ENCODE measurements at places on chromosomes 7 and 10.

DNA sequence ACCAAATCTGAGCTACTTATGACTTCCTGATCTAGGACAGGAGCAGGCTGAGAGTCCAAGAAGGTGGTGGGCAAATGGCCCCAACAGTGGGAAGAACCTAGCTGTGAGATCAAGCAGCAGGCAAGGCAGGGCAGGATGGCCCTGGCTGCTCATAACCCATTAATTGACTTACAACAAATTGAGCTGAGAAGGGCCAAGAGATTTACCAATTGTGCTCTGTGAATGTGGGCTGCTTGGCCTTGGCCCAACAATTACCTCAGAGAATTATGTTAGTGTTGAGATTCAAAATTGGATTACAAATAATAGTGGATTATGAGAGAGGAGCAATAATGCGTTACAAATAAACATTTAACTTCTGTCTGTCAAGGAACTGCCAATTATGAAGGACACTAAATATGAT lies 956.5 kb downstream of the KCNMA1 start:
- no peak for DNase-seq

DNA sequence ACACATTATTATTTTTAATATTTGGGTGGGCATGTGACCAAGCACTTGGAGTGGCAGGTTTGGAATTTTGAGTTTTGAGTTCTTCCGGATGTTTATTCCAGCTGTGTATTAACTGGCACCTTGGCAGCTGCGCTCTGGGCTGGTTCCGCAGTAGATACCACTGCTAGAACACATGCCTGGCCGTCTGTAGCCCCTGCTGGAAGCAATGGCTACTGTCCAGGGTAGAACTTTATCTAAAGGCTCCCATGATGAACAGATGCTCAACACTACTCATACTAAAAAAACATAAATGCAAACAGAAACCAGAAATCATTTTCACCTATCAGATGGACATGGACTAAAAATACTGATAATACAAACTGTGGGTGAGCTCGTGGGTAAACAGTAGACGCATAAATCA lies 19.4 kb upstream of the SH3PXD2A start:
- no peak for DNase-seq

DNA sequence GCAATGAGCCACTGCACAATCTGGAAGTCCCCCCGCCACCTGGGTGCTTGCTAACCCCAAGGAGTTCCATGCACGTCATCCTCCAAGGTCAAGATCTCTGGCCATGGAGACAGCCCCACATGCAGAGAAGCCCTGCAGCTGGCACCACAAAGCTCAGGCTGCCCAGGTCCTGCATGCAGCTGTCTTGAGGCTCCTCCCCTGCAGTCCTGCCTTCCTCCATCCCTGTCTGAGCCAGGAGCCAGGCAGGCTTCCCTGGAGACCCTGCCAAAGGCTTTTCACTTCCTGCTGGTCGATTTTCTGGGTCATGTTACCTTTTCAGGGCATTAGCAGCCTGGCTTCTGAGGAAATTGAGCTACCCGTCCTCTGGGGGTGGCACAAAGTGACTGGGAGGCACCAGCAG lies 12.5 kb upstream of the TMEM72 start:
- no peak for DNase-seq

- no peak for DNase-seq
These were observed 219.6 kb downstream of the KCNMA1 start for GRCh38 chr10:77417806-77418640.

- no peak for DNase-seq
These were observed 26.1 kb upstream of the FAM221A start for GRCh38 chr7:23653942-23654341.

GRCh38 chr10:16632996-16633395 lies 111.3 kb upstream of the C1QL3 start:
- DNase-seq, result no peak

GRCh38 chr7:35725280-35725680 lies 30.3 kb upstream of the HERPUD2 start:
- no peak for DNase-seq

- peak; percentile 64 for DNase-seq
These were observed at the start of gene CBX3 for GRCh38 chr7:26201247-26202018. Gene CBX3, plus strand, starts transcription at chr7:26201745. Its CDS starts 1,254 bp downstream, at chr7:26202999.

DNA sequence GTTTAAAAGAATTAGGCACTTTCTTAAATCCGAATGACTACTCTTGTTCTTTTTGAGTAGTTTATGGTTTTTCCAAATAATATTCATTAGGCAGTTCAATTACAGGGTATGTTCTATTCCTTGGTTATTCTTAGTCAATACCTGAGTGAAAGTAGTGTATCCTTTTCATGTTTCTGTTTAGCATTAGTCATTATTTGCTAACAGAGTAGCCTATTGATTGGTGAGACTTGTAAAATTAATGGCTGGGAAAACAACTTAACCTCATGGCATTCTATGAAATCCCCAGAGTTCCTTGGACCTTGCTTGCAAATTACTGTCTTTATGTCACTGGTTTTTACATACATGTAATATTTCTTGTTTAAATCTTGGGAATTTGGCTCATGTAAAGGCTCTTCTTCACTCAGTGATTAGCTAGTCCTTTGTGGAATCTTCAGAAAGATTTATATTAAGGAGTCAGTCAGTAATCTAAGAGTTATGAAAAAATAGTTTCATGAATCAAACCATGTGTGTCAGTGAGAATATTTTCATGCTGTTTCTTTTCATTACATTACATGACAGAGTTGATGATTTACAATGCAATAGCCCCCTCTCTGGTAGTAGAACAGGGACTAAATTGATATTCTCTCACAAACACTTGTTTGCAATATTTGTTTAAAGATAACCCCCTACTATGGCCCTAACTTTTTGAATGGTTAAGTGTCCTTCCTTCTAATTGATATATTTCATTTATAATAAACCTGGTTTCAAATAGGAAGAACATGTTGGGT lies 81.5 kb upstream of the LRRTM3 start:
- no peak for DNase-seq

GRCh38 chr10:44390585-44391072 lies 5.7 kb upstream of the CXCL12 start:
- no peak for DNase-seq

GRCh38 chr7:96959135-96959534 lies 46.2 kb upstream of the DLX6 start:
- no peak for DNase-seq

DNA sequence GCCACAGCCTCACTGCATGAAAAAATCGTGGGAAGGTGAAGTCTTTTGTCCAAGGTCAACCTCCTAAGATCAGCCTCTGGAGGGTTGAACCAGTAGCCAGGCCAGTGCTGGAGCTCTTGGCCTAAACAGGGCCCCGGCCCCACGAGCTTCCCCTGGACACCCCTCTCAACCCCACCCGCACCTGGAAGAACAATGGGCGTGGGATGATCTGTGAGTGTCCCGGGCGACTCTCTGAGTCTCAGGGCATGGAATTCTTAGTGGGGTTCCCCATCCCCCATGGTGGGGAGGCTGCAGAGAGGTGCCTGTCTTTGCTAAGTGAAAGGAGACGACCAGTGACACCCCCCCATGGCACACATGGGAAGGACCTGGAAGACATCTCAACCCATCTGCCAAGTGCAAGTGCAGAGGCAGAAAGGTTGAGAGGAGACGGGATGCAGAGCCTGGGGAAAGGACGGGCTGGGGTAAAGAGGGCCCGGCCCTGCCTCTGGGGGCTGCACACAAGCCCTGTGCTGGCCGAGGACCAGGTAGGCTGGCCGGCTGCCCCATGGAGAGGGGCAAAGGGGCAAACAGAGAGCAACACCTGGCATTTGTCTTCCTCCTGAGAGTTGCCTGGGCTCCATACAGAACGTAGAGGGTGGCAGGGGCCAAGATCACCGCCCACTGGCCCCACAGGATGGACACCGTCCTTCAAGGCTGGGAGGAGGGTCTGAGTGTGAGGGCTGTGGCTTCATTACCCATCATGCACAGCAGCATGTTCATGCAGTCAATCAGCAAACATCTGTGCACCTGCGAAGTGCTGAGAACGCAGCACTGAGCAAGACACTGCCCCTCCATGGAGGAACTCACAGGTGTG lies 163.0 kb upstream of the PPP2R2D start:
- DNase-seq, result no peak

- DNase-seq, result no peak
These were observed 28.0 kb downstream of the PRPF18 start for GRCh38 chr10:13614530-13615332.

DNA sequence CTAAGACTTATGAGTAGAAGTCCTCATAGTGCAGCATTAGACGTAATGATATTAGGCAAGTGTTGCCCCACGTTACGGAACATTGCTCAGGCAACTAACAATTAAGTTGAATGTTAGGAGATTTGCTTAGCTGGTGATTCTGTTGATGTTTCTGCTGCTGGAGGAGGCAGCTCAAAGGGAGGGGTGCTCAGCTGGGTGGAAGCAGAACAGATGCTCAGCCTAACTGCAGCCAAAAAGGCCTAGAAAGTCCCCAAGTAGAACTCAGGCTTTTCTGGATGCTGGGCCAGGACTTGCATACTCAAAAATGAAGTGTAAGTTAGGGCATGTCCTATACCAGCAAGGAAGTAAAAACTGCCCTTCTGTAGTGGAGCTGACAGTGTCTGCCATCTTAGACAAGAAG lies 201.4 kb downstream of the ADRA2A start:
- no peak for DNase-seq

GRCh38 chr7:6416516-6417145 lies 31.1 kb downstream of the DAGLB start:
- DNase-seq, result no peak

- no peak for DNase-seq
These were observed 2.7 kb downstream of the PRSS37 start for GRCh38 chr7:141838581-141838980.

GRCh38 chr10:71268247-71268691 lies 50.8 kb upstream of the SLC29A3 start:
- DNase-seq, result no peak

- DNase-seq, result no peak
These were observed 84.1 kb downstream of the MDFIC start for GRCh38 chr7:115005953-115006352.

GRCh38 chr10:1180836-1181235 lies 124.7 kb downstream of the WDR37 start:
- no peak for DNase-seq

DNA sequence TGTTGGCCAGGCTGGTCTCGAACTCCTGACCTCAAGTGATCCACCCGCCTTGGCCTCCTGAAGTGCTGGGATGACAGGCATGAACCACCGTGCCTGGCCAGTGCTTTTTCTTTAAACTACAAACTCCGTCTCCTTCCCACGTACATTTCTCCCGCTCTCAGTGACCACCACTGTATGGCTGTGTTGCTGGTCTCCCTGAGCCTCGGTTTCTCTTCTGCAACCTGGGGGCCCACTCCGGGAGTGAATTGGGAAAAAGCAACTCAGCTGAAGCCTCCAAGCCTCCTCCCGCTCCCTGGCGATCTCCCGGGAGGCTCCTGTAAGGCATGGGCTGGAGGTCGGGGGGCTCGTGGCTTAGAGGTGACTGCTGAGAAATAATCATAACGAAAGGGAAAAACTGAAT lies 136.3 kb downstream of the ELFN1 start:
- DNase-seq, result no peak

- no peak for DNase-seq
These were observed 139.7 kb upstream of the TMEM72 start for GRCh38 chr10:44771233-44771995.

GRCh38 chr10:114825513-114826253 lies 4.1 kb downstream of the FHIP2A start:
- DNase-seq, result no peak

GRCh38 chr10:100637785-100638184 lies 102.0 kb downstream of the HIF1AN start:
- DNase-seq, result no peak

DNA sequence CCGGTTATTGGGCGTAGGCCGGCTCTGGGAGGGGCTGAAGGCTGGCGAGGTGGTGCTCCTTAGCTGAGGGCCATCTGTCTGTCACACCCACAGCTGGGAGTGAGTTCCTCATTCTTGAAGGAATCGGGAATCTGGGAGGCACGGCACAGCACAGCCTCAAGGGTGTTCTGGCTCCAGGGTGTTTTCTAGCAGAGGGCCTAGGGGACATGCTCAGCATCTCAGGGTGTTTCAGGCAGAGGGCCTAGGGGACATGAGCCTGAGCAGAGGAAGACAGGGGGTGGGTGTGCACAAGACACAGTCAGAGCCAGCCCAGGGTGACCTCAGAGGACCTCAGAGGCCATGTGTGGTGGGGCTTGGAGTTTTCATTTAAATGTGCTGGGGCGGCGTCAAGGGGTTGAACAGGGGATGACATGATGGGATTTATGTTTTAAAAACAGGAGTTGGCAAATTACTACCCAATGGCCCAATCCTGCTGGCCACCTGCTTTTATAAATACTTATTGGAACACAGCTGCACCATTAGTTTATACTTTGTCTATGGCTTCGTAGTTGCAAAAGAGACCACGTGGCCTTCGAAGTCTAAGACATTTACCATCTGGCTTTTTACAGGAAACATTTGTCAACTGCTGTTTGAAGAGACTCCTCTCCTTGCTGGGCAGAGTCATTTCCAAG lies 121.6 kb downstream of the PRKAG2 start:
- DNase-seq, result no peak

DNA sequence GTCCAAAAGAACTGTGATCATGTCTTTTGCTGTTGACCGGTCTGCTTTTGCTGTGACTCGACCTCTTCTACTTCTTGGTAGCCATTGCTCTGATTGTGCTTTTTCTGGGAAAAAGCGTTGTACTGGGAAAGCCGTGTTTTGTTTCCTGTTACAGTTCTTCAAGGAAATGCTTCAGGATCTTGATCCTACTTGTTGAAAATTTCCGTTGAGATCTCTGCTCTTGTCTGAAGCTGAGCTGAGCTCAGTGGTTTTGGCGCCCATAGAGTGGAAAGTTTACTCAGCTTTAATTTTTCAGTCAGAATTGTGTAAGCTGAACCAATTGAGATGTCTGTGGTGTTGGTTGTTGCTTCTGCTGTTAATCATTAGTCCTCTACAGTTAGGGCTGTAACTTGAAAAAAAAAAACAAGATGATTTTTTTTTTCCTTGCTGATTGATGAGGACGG lies 302.2 kb downstream of the CCDC3 start:
- no peak for DNase-seq

DNA sequence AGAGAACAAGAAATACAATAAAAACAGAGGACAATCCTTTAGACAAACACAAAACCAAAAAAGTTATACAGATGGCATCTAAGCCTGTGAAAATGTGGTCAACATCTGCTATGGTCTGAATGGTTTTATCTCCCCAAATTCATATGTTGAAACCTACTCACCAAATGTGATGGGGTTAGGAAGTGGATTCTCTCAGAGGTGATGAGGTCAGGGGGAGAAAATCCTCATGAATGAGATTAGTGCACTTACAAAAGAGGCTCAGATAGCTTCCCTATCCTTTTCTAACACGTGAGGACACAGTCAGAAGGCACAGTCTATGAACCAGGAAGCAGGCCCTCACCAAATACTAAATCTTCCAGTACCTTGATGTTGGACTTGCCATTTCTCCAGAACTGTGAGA lies 147.8 kb upstream of the GPR22 start:
- no peak for DNase-seq

- no peak for DNase-seq
These were observed 17.1 kb downstream of the PDLIM1 start for GRCh38 chr10:95273393-95274312.

GRCh38 chr10:107340326-107340725 lies 175.8 kb upstream of the SORCS1 start:
- no peak for DNase-seq

- DNase-seq, result no peak
These were observed 179.4 kb downstream of the GATA3 start for GRCh38 chr10:8233832-8234259.

Measured in stimulated activated CD4-positive, alpha-beta T cell treated with anti-CD3 and anti-CD28 coated beads, TNF-alpha, amount 100 ng/mL, for 1 hour (primary cell).